Sigmoid colon (tissue), 7 donors: ENCODE measurements at places on chromosomes 7 and 10. TPM values are rescaled to one million over a fixed set of nuclear protein-coding genes. Genes with fewer than 3 reads are reported as not detected.
A peak's percentile ranks its signal among the peaks of the same experiment; 100 is the strongest.

The HMX2 gene
- 0.27 TPM for total RNA-seq

- no peaks in the 10 kb centered on the region for H3K27me3 ChIP-seq
- peaks cover 11% of the 10 kb centered on the region for H3K4me1 ChIP-seq
- no peaks in the 10 kb centered on the region for H3K36me3 ChIP-seq
- no peak for DNase-seq
Measured at GRCh38 chr7:3888096-3888495, 587.0 kb downstream of the SDK1 start.

DNA sequence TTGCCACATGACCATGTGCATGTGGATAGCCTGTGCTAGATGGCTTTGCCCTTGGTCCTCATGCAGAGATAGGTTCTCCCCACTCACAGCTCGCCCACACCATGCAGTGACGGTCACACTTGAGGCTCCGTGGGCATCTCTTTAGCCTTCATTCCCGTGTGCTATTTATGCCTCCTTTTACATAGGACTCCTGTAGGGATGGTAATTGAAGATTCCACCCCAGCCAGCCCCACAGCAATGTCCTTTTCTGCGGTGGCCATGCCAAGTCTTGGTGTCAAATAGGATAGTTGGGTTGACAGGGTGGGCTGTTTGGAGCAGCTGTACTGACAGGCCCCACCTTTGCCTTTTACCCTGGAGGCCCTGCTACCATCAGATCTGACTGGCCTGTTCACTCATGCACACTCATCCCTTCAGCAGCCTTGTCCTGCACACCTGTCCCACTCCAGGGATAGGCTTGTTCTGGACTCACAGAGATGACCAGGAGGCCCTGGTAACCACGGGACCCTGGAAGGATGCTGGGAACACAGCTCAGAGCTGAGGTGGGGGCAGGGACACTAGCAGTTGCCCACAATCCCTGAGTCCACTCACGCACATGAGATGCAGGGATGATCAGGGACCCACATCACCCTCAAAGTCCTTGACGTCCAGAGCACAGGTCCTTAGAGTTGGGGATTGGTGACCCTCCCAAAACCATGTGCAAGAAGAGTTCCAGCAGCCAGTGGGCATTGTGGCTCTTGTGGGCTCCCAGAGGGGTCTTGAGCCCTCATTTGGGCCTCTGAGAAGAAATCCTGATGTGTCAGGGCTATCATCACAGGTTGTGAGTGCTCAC, 71.2 kb downstream of the ADCY1 start:
- DNase-seq: no peak
- H3K27me3 ChIP-seq: no peaks in the 10 kb centered on the region

DNA sequence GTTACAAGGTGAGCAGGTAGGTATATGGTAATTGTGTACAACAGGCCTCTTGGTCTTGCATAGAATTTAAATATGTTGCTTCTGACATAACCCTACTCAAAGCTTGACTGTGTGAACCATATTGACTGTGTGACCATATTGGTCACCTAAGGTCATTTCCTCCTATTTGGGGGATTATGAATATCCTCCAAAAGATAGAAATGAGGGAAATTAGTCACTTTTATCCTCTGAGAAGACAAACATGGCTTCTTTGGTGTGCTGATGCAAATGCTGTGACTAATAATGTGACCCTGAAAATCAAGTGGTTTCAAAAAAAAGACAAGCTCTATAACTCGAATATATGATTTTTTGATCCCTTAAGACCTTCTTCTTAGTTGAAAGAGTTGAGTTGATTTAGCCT, 27.9 kb downstream of the IFIT5 start:
- no peak for DNase-seq
- H3K27me3 ChIP-seq: no peaks in the 10 kb centered on the region
- H3K36me3 ChIP-seq: no peaks in the 10 kb centered on the region
- H3K27ac ChIP-seq: no peak overlapping the region

DNA sequence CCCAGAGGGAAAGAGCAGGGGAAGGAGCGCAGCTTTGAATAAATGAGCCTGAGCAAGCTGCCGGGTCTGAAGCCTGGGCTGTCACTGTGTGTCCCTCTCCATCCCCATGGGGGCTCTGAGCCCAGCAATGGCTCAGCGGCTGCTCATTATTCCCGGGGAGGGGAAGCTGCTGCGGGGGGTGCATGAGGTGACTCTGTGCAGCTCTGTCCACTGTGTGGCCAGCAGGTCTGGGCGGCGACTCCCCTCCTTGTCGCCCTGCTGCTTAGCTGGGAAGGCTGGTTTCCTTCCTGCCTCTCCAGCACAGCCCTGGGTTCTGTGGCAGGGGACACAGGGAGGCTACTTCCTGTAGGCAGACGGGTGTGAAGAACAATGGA, 234.2 kb downstream of the PRPF18 start:
- no peaks in the 10 kb centered on the region for H3K27me3 ChIP-seq
- H3K36me3 ChIP-seq: no peaks in the 10 kb centered on the region
- H3K27ac ChIP-seq: peak overlapping the region; percentile 27
- DNase-seq: no peak
- no peak overlapping the region for H3K4me3 ChIP-seq

DNA sequence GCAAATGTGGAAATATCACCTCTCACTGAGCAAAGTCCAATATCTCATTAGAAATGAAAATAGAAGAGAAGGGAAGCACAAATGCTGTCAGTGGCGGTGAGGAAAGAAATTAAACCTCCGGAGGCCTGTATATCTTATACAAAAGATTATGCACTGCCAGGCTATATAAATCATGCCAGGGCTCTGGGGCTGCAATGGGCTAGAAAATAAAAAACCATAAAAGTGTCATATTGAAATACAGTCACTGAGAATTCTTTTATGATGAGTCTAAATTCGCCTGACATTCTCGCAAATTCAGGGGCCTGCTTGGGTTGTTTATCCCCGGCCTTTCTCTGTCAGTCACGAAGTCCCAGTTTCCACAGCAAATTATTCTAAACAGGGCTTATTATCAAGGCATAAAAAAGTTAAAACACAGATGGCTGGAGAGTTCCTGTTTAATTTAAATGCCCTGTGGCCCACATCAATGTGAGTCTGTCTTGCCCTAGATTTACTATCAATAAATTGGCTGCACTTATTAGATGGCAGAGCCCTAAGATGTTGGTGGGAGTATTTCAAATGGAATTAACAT, 193.8 kb downstream of the SNX10 start:
- no peak overlapping the region for H3K27ac ChIP-seq
- H3K4me1 ChIP-seq: peaks cover 8% of the 10 kb centered on the region
- H3K27me3 ChIP-seq: no peaks in the 10 kb centered on the region
- H3K36me3 ChIP-seq: no peaks in the 10 kb centered on the region

DNA sequence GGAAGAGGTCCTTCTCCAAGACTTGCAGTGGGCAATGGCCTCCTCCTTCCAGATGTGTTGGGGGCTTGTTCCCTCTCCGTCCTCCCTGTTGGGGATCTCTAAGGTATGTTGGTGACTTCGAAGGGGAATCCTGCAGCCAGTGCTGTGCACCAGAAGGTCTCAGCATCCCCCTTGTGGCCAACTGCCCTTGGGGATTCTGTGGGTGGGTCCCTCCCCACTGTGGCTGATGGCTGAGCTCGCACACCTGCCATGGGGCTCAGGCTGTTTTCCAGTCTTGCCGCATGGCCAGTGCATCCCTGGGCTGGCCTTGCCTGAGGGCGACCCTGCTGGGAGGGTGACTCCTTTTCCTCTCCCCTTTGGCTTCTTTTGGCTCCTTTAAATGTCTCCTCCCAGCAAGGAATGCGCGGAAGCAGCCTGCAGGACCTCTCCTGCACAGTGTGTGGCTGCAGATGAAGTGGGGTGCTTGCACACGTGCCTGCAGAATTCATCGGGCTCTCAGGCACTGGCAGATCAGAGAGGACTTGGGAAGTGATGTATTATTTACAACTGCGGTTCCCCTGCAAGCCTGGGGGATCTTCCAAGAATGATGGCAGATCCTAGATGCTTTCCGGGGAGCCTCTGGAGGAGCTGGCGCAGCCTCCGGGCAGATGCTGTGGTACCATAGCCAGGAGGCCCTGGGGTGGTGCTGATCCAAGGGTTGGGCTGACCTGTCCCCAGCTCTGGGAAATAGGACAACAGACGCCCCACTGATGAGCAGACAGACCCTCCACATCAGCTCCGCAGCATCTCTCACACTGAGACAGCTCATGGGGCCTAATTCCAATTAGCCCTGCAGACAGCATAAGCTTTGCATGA, 410.0 kb downstream of the TCERG1L start:
- no peak for DNase-seq
- no peaks in the 10 kb centered on the region for H3K36me3 ChIP-seq
- H3K27ac ChIP-seq: no peak overlapping the region
- no peaks in the 10 kb centered on the region for H3K27me3 ChIP-seq
- H3K4me3 ChIP-seq: no peak overlapping the region

DNA sequence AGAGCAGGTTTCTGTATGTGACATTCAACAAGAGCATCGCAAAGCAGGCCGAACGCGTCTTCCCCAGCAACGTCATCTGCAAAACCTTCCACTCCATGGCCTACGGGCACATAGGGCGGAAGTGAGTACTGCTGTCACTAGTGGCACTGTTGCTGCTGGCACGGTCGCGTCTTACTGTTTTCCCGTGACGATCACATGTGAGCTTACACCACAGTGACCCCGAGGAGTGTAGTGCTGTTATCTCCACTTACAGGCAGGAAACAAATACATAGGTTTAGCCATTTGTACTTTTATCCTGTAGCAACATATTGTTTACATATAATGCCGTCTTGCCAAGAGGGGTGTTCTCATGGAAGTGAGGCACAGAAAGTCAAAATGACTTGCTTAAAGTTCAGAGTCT, 25.4 kb downstream of the FBH1 start:
- DNase-seq: no peak
- peaks cover 67% of the 10 kb centered on the region for H3K36me3 ChIP-seq
- no peak overlapping the region for H3K4me3 ChIP-seq
- no peaks in the 10 kb centered on the region for H3K27me3 ChIP-seq

- DNase-seq: no peak
- H3K27ac ChIP-seq: peak overlapping the region; percentile 92
- H3K27me3 ChIP-seq: no peaks in the 10 kb centered on the region
- no peaks in the 10 kb centered on the region for H3K4me1 ChIP-seq
- peak overlapping the region; percentile 79 for H3K4me3 ChIP-seq
Measured at GRCh38 chr10:63464402-63465292, 1.1 kb downstream of the JMJD1C start.

DNA sequence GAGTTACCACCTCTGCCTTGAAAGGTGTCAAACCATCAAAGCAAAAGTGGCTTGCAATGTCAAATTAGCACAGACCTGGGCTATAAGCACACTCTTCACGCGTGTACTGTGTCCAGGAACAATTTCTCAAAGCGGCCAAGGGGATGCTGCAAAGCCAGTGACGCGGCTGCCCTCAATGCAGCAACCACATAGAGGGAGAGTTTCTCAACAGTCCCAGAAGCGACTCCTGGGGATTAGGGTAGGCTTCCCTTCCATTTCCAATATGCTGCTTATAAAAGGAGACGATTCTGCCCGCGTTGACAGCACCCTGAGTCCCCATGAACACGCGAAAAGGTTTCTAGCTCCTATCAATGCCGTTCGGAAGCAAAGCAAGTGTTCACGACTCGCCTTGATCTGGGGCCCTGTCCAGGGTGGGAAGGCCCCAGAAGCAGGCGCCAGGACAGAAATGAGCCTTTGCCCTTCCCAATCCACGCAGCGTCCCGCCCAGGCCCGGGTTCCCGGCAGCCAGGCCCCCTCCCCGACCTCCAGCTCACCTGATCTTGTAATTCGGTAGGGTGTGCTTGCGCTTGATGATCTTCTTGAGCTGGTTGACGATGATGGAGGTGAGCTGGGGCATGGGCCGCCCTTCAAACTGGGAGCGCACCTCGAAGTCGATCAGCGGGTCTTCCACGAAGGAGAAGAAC, 1.3 kb downstream of the PDZD8 start:
- no peaks in the 10 kb centered on the region for H3K27me3 ChIP-seq
- DNase-seq: peak; percentile 86
- H3K4me1 ChIP-seq: peaks cover 32% of the 10 kb centered on the region
- H3K36me3 ChIP-seq: no peaks in the 10 kb centered on the region
- H3K27ac ChIP-seq: peak overlapping the region; percentile 95

The CYP2C19 gene
- total RNA-seq: not detected

GRCh38 chr7:75951506-75951905, 36.6 kb downstream of the POR start:
- no peak overlapping the region for H3K4me3 ChIP-seq
- peaks cover 19% of the 10 kb centered on the region for H3K36me3 ChIP-seq
- H3K27me3 ChIP-seq: no peaks in the 10 kb centered on the region

DNA sequence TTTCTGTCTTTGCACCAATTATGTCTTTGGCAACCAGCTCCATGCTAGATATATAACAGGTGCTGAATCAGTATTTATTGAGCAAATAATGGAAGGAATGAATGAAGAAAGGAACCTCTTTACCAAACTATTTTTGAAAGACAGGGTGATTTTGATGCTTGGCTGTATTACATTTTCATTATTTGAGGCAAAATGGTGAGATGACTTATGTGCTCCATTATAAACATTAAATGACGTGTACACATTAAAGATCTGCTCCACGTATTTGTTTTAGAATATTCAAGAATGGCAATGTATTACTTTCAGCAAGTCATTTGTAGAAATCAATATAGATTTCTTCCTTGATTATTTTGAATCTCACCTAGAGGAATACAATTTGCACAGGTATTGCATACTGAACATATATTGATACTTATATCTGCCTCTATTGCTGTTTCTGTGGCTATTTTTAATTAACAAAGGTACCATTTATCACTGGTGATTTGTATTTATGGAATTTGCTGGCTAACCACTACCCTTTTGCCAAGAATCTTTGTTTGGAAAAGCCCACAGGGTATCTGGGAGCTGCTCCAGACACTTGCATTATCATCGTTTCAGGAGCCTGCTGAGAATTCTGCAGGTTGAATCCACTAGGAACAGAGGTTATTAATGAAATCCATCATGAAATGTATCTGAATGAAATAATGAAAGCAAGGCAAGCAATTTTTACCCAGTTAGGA, 92.2 kb downstream of the SEMA3C start:
- H3K27ac ChIP-seq: peak overlapping the region; percentile 53
- peaks cover 100% of the 10 kb centered on the region for H3K4me1 ChIP-seq
- DNase-seq: no peak
- H3K4me3 ChIP-seq: no peak overlapping the region

DNA sequence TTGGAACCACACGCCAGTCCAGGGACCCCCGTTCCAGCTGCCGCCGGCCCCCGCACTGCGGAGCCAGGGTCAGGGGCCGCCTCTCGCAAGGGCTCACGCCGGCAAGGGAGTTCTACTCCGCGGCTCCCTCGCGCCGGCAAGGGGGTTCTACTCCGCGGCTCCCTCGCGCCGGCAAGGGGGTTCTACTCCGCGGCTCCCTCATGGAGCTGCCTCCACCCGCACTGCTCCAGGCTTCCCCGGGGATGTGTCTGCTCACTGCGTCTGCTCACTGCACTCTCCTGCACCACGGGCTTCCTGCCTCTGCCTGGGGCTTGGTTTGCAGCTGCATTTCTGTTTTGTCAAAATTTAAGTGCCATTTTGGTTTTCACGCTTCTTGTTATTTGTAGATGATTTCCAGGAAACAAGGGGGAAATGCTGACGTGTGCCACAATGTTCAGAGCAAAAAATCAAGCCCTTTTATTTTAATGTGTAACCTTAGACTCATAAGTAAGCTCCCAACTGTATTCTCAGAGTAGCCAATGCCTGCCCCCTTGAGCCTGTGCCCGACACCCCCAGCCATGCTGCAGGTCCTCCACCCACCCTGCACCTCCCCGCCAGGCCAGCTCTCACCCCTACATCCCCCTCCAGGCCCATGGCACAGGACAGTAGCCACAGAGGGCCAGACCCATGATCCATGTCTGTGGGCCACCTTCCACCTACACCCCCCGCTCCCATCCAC, 246.2 kb downstream of the MAD1L1 start:
- H3K27ac ChIP-seq: no peak overlapping the region
- H3K36me3 ChIP-seq: no peaks in the 10 kb centered on the region
- H3K4me3 ChIP-seq: no peak overlapping the region
- H3K27me3 ChIP-seq: no peaks in the 10 kb centered on the region
- H3K4me1 ChIP-seq: no peaks in the 10 kb centered on the region
